ENCODE measurements at places on chromosomes 5 and 9.

DNA sequence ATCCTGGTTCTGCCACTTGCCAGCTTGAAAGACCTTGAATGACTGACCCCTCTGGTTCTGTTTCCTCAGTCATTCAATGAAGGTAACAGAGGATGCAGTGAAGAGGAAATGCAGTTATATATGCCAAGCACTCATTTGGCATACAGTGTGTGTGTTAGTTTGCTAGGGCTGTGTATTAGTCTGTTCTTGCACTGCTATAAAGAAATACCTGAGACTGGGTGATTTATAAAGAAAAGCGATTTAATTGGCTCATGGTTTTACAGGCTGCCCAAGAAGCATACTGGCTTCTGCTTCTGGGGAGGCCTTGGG lies 8.6 kb upstream of the WHRN start:
- DNase-seq, result no peak

GRCh38 chr5:112475747-112476365 lies 56.8 kb upstream of the EPB41L4A start:
- no peak for DNase-seq

DNA sequence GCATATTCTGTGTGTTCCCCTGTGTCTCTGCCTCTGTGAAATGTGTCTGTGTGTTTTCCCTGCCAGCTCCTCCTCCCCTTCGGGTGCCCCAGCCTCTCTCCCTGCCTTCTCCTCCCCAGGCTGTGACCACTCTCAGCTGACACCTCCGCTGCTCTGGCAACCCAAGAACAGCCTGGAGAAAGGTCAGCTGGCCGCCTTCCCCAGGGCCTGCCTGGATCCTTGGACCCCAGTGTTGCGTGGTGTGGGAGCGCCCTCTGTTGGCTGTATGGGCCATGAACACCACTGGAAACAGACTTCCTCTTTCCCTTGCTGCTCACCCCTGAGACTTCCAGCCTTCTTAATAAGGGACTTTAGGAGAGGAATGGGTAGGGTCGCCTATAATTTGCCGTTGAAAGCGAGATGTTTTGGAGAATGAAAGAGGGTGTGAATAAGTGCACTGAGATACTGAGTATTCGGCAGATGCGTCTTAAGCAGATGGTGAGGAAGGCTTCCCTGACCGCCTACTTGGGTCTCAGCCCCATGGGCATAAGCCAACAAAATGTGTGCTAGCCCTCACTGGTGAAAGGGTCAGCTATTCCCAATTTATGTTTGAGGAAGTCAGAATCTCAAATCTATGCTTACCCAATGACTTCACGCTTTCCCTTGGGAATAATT lies 114.9 kb upstream of the TRIM32 start:
- no peak for DNase-seq

DNA sequence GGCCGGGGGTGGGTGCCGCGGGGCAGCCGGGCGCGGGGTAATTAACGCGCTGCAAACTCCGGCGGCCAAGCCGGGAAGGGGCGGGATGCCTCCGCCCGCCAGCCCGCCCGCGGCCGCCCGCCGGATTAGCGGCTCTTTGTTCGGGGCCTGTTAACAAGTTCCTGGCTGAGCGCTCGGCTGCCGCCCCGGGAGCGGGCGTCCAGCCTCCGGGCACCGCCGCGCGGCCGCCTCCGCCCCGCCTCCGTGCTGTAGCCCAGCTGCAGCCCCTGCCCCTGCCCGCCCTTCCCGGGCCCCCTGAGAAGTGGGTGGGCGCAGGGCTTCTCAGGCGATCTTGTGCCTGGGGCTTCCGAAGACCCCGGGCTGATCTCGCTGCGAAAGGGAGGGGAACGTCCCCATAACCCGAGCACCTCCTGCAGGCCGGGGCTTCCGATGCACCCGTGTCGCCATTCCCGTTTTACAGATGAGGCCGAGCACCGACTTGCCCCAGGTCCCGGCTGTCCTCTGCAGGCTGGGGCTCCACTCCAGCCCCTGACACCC lies 7.5 kb downstream of the UNC5A start:
- DNase-seq, result no peak

Measured in cortex of kidney (tissue), 1 donor.